ENCODE measurements at places on chromosomes 4 and X.

DNA sequence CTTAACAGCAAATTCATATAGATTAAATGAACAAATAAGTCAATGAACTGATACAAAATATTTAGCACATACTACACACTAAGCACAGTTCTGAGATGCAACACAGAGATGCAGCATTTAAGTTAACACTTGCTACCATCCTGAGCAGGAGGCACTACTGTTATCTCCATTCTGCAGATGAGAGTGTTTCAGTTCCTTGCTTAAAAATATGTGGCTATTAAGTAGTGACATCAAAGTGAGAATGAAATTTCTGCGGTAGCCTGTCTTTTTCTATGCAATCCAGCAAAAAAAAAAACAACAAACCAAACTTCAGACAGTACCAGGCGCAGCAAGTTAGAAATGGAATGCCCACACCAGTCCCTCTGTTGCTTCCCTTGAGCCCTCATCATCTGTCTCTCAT lies 90.8 kb downstream of the SHISA3 start:
- DNase-seq: no peak

DNA sequence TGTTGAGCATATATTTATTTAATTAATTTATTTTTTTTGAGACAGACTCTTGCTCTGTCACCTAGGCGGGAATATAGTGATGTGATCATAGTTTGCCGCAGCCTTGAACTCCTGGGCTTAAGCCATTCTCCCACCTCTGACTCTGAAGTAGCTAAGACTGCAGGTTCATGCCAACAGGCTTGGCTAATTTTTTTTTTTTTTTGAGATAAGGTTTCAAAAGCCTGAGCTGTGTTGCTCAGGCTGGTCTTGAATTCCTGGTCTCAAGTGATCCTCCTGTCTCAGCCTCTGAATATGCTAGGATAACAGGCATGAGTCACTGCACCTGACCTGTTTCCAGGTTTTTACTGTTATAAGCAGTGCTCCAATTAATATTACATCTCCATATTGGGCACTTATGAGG lies 4.8 kb downstream of the ADD1 start:
- DNase-seq: no peak

DNA sequence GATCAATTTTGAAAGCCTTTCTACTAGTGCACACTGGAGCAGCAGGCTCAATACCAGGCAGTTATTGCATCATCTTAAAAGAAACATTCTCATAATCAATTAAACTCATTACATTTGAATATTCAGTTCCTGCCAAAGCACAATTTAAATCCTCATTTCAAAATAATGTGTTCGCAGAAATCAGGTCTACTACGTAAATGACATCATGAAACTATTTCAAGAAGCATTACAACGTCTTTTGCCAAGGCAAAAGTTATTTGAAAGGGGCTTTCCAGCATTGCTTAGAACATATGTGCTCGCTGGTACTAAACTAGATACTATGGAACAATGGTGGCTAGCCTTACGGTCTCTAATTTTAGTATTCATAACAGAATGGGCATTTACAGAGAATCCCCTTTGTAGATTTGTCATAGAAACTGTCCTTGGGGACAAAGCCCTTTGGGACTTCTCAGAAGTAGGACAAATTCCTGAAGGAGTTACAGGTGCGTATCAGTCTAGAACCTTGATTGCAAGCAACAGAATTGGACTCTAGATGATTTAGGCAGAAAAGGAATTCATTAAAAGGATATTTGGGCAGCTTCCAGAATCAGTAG lies 27.6 kb upstream of the HUWE1 start:
- no peak for DNase-seq

DNA sequence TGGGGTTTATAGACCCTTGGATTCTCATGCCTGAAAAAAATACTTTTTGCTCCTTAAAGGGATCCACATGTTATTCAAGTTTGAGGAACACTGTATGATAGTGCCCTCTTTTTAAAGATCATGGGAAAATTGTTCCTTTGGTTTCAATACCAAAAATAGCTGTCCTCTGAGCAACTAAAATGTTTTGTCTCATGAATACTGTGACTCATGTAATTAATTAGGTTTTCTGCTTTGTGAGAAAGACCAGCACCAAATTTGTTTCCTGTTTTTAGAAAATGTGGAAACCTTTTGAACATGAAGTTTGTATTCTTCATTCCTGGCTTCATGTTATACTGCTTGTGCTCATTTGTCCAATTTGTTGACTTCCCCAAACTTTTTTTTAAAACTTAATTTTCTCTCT lies 127.6 kb upstream of the SH3RF1 start:
- DNase-seq: no peak
